ENCODE measurements at places on chromosomes 13 and 19. TPM values are rescaled to one million over a fixed set of nuclear protein-coding genes. Genes with fewer than 3 reads are reported as not detected.

DNA sequence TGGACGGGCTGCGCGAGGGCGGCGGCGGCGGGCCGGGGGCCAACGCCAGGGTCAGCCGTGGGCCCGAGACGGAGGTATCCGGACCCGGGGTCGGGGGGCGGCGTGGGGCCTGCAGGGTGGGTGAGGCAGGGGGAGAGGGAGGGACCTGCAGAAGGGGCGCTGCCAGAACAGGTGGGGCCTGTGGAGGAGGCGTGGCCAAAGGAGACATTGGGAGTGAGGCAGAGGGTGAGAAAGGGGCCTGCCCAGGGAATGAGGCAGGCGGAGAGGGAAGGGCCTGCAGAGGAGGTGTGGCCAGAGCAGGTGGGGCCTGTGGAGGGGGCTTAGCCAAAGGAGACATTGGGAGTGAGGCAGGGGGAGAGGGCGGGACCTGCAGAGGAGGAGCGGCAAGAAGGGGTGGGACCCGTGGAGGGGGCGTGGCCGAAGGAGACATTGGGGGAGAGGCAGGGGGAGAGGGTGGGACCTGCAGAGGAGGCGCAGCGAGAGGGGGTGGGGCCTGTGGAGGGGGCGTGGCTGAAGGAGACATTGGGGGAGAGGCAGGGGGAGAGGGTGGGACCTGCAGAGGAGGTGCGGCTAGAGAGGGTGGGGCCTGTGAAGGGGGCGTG lies 4.2 kb downstream of the PRR36 start:
- peak; percentile 61 for DNase-seq

DNA sequence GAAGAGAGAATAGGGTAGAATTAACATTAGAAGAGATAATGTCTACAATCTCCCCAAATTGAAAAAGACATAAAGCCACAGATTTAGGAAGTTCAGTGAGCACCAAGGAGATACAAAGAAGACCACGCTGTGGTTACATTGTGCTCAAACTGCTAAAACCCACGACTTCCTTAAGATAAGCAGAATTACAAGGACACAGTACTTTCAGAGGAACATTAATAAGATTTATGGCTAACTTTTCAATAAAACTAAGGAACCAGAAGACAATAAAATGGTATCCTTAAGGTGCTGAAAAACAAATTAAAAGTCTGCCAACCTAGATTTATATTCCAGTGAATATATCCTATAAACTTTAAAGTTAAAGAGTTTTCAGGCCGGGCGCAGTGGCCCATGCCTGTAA lies 7.4 kb upstream of the IL17D start:
- DNase-seq, result no peak

- no peak for DNase-seq
Measured at GRCh38 chr19:14576363-14576762, 4.5 kb upstream of the NDUFB7 start.

- DNase-seq, result no peak
Measured at GRCh38 chr13:96284971-96285370, 195.1 kb downstream of the HS6ST3 start.

The CSNK1G2 gene
- 80.9 TPM for polyA plus RNA-seq

The FUT1 gene
- polyA plus RNA-seq, result 1.3 TPM

The HSD17B14 gene
- 20.4 TPM for polyA plus RNA-seq

All from thymus (tissue), 14 donors.